ENCODE measurements at places on chromosomes 3 and 15.

DNA sequence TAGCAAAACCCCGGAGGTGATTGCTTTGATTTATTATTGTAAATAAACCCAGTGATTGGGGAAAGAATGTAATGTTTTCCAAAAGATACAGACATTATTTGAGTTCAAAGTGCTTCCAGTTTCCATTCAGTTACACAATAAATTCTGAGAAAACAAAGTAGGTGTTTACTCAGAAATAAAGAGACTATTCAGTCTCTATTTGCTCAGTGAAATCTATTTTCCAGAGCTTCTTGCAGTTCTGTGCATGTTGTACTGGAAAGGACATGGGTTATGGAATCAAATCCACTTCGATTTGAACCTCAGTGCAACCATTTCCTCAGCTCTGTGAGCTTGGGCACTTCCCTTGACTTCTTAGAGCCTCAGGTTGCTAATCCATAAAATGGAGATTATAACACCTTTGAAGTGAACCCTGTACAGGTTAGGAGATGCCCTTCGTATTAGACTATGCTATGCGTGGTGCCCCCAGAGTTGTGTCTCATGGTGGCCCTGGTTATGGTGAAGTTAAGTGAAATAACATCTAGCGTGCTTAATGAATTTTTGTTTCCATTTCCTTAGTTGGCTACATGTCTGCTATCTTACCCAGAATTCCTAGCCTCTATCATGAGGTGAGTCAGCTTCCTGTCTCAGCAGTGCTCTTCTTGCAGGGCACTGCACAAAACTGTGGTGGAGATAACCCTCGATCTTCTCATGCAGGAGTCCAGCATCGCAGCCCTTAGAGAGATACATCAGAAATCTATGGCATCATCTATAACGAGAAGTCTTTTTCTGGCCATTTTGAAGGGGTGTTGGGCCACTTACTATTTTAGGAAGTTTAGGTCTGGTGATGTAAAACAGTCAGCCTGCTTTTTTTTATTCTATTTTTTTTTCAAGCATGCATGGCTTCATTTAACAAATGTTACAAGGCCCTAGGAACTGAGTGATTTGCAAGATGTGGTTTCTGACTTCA lies 97.7 kb downstream of the RPL39L start:
- DNase-seq, result no peak

GRCh38 chr15:82003916-82004315 lies 41.9 kb downstream of the MEX3B start:
- DNase-seq, result no peak

- DNase-seq, result no peak
Observed at GRCh38 chr3:187958432-187959003, 195.4 kb upstream of the LPP start.

DNA sequence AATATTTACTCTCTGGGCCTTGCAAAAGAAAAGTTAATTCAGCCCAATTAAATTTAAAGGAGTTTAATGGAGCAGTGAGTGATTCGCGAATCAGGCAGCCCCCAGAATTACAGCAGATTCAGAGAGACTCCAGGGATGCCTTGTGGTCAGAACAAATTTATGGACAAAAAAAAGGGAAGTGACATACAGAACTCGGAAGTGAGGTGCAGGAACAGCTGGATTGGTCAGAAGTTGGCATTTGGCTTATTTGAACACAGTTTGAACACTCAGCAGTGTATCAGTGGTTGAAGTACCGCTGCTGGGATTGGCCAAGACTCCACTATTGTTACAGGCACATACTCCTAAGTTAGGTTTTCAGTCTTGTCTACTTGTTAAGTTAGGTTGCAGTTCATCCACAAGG lies 145.0 kb upstream of the GAP43 start:
- DNase-seq, result no peak

GRCh38 chr3:126170073-126170777 lies 10.2 kb downstream of the ALDH1L1 start:
- no peak for DNase-seq

- DNase-seq, result no peak
Observed at GRCh38 chr15:79978655-79979514, 7.9 kb upstream of the BCL2A1 start.

GRCh38 chr3:46900007-46900292 lies 22.4 kb downstream of the PTH1R start:
- DNase-seq, result no peak

DNA sequence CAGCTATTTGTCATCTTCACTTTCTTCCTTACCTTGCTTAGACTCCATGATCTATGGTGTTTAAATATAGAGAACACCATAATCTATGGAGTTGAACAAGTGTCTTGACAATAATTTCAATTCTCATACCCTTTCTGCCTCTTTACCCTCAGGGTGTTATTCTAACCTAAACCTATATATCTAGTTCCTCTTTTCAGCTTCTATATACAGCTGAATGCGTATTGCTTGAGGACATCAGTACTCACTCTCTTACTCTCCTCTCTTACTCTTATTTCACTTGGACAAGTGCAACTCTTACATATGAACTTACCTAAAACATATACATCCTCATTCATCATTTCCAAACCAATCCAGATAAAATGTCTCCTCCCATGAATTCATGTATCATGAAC lies 187.1 kb downstream of the RAP2B start:
- no peak for DNase-seq

GRCh38 chr3:62678841-62679240 lies 196.4 kb downstream of the CADPS start:
- DNase-seq, result no peak

GRCh38 chr3:108564564-108564963 lies 24.7 kb downstream of the CIP2A start:
- no peak for DNase-seq

DNA sequence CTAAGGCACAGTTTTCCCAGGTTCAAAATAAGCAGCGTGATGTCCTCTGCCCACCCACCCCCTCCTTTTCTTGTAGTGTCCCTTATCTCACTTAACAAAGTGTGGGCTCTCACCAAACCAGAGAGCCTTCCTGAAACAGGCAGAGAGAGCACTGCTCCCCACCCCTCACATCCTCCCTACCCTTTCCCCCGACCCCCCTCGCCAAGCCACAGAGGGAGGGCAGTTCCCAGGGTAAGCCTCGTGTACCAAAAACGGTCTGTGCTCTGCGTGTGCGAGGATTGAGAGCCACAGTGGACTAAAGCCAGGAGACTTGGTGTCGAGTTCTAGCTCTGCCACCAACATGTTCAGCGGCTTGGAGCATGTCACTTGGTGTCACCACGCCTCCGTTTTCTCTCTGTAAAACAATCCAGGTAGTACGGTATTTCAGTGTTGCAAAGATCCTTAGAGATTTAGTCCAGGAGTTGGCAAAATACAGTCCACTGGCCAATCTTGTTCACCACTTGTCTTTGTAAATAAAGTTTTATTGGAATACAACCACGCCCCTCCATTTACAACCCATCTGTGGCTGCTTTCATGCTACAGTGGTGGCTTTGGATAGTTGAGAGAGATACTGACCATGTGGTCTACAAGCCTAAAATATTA lies 249.9 kb downstream of the OPA1 start:
- no peak for DNase-seq

DNA sequence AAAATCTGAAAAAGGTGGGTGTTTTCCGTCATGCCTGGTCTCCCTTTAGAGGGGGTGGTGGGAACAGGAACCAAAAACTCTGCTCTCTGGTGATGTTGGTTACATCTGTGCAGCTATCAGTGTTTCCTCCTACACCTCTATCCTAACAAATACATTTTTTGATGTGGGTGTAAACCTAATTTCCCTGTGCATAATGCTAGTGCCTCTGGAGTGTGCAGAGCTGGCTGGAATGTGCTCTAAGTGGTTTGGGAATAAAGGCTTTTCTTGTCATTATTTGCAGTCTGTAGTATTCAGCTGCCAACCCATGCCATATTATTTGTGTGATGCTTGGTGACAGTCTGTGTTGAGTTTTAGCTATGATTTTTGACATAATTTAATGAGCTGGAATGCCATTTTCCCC lies 547.6 kb downstream of the NLGN1 start:
- DNase-seq, result no peak

GRCh38 chr3:187352581-187353575 lies 15.3 kb upstream of the RTP4 start:
- no peak for DNase-seq

- no peak for DNase-seq
Observed at GRCh38 chr3:11077466-11077865, 76.8 kb upstream of the HRH1 start.

- no peak for DNase-seq
Observed at GRCh38 chr3:182925330-182925943, 54.9 kb downstream of the DCUN1D1 start.

- DNase-seq, result no peak
Observed at GRCh38 chr15:55588070-55588814, at the start of gene PYGO1. Gene PYGO1, minus strand, starts transcription at chr15:55588345. Its CDS starts 462 bp downstream, at chr15:55587883.

- no peak for DNase-seq
Observed at GRCh38 chr3:123476967-123477750, 28.3 kb upstream of the ADCY5 start.

DNA sequence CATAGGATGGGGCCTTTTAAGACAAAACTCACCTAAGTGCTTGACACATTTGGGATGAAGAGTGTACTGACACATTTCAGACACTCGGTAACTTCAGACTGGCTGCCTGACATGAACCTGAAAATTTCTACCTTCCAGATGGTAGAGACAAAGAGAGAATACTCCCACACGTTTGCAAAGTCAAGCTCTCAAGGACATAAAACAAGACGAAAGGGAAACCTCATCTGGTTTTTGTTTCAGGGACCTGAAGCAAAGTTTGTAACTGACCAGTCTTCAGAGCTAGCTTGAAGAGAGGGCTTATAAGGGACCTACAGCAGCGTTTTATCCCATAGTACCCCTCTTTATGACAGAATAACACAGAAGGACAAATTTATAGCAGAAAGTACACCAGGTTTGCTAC lies 41.9 kb downstream of the ZNF621 start:
- DNase-seq, result no peak

DNA sequence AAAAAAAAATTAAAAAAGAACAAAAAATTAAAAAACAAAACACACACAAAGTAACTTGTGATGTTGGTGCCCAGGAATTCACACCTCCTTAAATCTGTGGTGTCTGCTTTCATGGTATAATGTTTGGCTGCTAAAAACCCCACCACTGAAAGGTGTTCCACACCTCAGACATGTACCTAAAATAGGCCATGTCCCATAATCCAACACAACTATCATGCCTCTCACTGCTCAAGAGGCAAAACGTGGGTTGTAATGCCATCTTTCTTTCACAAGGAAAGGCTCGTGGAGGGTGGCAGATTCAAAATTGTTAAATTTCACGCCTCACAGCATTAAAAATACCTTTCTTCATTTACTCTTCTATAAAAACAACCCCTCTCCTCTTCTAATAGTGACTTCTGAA lies 29.5 kb downstream of the MKRN2 start:
- DNase-seq, result no peak

GRCh38 chr3:98645039-98645438 lies 51.6 kb upstream of the CPOX start:
- DNase-seq, result no peak

DNA sequence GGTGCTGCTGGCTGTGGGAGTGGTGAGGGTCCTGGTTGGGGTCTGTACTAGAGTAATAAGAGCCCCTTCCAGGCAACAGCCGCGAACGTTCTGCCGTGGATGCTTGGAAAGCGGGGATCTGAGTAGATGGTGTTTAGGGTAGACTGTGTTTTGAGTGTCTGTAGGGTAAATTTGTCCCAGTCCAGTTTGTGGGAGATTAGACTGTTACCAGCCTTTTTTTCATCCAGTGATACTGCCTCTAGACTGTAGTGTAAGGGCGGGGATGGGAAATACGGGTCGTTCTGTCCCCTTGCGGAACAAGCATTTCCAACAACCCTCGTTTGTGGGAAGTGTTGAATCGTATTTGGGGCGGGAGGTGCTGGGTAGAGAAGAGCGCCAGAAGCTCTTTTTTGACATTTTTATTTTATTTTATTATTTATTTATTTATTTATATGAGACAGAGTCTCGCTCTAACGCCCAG lies 424 bp downstream of the HAUS2 start:
- no peak for DNase-seq

DNA sequence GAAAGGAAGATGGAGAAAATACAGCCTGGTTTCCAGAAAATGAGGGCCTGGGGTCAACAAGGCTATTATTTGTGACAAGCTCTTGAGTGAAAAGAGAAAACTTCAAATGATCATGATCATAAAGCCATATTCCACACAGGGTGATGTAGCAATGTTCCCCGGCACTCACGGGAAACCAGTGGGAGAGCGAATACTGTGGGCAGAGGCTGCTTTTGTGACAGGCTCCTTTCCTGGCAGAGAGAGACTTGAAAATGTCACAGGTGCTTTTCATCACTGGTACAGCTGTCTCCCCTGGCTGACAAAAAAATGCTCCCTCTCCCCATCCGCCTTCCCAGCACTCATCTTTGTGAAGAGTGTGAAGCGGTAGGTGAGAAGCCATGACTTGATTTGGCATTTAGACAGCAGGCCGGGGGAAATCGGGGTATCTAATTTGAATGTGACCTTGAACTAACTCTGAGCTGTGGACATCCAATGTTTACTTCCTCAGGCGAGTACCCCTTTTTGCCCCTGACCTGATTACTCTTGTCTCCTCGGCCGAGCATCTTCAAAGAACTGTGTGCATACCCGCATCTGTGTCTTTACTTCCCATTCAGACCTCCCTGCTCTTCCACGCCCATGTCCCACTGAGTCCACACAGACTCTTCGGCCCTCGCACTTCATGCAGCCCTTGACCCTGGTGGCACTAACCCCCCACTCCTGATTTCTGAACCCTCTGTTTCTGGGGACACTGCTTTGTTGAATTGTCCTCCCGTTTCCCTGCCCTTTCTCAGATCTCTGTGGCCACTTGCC lies 23.2 kb downstream of the CA12 start:
- no peak for DNase-seq

- DNase-seq, result no peak
Observed at GRCh38 chr3:49120096-49120437, 556 bp downstream of the USP19 start.

GRCh38 chr15:83398626-83399025 lies 48.5 kb upstream of the SH3GL3 start:
- DNase-seq, result no peak

GRCh38 chr15:85558848-85559247 lies 178.4 kb downstream of the AKAP13 start:
- DNase-seq, result no peak

DNA sequence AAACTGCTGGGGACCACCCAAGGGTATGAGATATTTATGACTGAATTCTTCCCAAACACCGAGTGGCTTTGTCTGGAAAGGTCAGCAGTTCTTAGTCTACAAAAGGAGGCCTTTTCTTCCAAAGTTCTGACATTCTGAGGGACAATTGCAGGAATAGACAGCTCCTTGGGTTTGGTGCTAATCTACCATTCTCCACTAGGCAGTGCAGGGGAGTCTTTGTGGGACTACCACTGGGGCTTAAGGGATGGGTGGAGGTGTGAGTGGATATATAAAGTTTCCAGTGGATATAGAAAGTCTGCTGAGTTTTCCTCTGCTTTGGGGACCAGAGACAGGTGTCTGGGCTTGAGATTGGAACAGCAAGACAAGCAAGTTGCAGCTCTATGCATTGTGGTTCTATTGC lies 62.7 kb downstream of the EXOG start:
- no peak for DNase-seq

- no peak for DNase-seq
Observed at GRCh38 chr3:147415874-147416273, 6.7 kb downstream of the ZIC1 start.

GRCh38 chr15:100889385-100890050 lies 9.9 kb downstream of the ALDH1A3 start:
- DNase-seq, result no peak

Measured in activated naive CD4-positive, alpha-beta T cell (primary cell).